ENCODE measurements at places on chromosomes 2 and 18.

GRCh38 chr2:32719933-32720716 lies 92.3 kb downstream of the TTC27 start:
- no peak for DNase-seq

GRCh38 chr2:57443086-57443485 lies 603.5 kb upstream of the VRK2 start:
- no peak for DNase-seq

GRCh38 chr2:3198119-3198518 lies 179.5 kb downstream of the EIPR1 start:
- no peak for DNase-seq

- no peak for DNase-seq
Measured at GRCh38 chr2:20499387-20499786, 52.5 kb downstream of the RHOB start.

DNA sequence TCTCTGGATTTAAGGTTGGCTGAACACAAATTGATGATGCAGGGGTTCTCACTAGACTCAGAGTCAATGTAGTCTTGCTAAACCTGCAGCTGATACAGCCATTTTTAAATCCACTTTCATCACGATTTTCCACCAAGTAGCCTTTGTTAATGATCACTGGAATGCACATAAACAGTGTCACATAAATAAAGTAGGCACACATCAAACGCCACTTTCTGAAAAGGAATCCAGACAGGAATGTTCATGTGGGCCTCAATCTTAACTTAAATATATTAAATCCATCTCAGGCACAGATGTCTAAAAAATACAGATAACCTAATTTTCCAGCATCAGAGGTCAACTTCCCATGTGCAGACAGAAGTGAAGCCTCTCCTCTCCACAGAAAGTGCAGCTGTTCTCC lies 58.3 kb downstream of the LAMA1 start:
- DNase-seq = no peak

GRCh38 chr2:176121190-176122051 lies 1.1 kb upstream of the HOXD9 start:
- no peak for DNase-seq

Measured in stimulated activated CD4-positive, alpha-beta T cell treated with anti-CD3 and anti-CD28 coated beads, Interleukin-12 subunit alpha, Interleukin-12 subunit beta, amount 100 ng/mL, for 4 hours (primary cell).